Stimulated activated CD8-positive, alpha-beta memory T cell treated with anti-CD3 and anti-CD28 coated beads, Interleukin-4, amount 100 ng/mL, for 48 hours (primary cell): ENCODE measurements at places on chromosomes 4 and X.

GRCh38 chr4:21451032-21451431 lies 497.5 kb downstream of the KCNIP4 start:
- DNase-seq, result no peak

DNA sequence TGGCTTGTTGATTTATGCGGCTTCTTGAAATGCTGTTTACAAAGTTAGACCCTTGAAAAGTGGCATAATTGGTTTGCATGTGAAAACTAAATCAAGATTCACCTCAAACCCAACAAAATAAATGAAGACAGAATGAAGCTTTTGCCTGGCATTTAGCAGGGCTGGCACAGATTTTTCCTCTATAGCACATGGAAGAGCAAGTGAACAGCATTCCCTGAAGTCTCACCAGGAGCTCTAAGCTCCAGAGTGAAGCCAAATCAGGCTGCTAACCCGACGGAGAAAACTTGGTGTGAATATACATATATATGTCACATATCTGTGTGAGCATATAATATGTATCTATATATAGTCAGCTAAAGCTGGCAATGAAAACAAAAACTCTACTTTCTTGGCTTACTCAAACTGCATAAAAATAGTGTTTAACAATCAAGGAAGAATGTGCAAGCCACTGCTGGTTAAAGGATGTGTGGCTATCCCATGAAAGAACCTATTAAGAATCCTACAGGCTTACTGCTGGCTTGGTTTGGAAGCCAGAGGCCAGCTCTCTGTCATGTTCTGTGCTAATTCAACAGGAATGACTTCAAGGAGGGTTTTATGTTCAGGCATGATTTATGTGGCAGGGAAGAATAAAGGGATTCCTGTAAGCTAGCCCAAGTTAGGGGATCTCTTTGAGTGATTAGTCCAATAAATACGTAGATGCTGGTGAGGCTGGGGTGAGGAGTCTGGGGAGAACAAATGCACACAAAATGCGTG lies 69.9 kb downstream of the MFAP3L start:
- no peak for DNase-seq

GRCh38 chr4:95549246-95550114 lies 707 bp upstream of the UNC5C start:
- peak; percentile 31 for DNase-seq

GRCh38 chrX:48508400-48509244 lies at the start of gene PORCN:
PORCN (plus strand) TSS chrX:48508992; CDS start chrX:48509821, 829 bp downstream.
- peak; percentile 85 for DNase-seq

GRCh38 chr4:26796081-26796480 lies 64.6 kb upstream of the STIM2 start:
- no peak for DNase-seq

- DNase-seq, result no peak
Measured at GRCh38 chr4:182593864-182594263, 323.3 kb downstream of the DCTD start.

GRCh38 chrX:69033936-69034335 lies 131.3 kb downstream of the PJA1 start:
- no peak for DNase-seq

GRCh38 chr4:107801766-107802211 lies 22.9 kb upstream of the SGMS2 start:
- no peak for DNase-seq

GRCh38 chr4:182213004-182213403 lies 30.2 kb upstream of the TENM3 start:
- no peak for DNase-seq

DNA sequence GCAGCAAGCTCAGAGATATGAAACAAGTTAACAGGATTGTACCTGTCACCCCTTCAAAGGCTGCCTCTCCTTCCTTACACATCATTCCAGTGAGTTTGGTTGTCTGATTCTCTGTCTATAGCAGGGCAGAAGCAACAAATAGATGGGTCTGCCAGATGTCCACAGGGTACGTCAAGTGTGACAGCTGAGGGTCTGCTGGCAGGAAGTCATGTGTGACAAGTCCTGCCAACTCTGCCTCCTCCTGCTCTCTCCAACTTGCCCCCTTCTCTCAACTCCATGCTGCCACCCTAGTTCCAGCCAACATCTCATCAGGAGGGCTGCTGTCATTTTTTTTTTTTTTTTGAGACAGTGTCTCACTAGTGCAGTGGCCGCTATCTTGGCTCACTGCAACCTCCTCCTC lies 109.2 kb downstream of the NSUN7 start:
- no peak for DNase-seq

DNA sequence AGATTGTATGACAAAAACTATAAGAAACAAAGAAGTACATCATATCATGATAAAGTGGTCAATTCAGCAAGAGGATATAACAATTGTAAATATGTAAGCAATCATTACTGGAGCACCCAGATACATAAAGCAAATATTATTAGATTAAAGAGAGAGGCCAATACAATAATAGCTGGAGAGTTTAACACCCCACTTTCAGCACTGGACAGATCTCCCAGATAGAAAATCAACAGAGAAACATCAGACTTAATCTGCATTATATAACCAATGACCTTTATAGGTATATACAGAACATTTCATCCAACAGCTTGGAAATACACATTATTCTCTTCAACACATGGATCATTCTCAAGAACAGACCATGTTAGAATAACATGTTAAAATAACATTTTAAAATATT lies 128.4 kb downstream of the SPOCK3 start:
- DNase-seq, result no peak

DNA sequence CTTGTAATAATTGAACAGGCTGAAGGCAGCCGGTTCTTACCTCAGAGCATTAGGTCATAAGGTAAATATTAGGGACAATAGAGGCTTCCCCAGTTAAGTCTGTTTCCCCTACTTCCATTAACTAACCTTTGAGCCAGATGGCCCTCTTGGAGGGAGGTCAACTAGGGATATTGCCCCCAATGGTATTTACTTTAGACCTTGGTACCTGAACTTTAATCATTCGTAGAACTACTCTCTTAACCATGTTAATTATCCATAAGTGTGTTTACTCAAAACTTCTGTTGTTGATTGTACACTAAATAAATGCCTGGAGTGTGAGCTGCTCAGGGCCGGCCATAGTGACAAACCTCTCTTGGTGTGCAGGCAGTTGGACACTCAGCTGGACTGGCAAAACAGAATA lies 1843.5 kb upstream of the AGA start:
- DNase-seq, result no peak

DNA sequence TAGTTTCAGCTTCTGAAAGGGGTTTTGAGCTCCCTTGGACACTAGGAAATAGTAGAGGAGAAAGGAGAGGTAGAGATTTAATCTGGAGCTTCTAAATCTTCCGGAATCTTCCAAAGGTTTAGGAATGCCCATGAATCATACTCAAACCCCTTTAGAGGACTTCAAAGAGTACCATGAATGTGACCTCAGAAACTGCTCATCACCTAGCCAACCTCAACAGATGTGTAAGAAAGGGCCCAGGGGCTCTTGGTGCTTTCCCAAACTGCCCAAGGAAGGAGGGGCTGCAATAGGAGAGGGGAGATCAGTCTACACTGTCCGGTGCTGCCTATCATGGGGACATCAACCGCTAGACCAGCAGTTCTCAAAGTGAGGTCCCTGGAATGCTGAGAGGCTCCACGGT lies 109.1 kb downstream of the RBM47 start:
- DNase-seq, result no peak

- no peak for DNase-seq
Measured at GRCh38 chr4:2574863-2575262, 38.4 kb downstream of the FAM193A start.

DNA sequence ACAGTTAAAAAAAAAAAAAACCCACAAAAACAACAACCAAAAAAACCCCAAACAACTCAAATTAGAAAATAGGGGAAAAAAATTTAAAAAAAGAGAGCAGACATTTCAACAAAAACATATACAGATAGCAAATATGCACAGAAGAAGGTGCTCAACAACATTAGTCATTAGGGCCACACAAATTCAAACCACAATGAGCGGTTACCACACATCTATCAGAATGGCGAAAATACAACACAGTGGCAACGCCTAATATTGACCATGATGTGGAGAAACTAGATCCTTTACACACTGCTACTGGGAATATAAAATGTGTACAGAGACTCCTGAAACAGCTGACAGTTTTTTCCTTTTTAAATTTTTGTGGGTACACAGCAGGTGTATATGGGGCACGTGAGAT lies 19.4 kb downstream of the LYAR start:
- DNase-seq, result no peak
